Cardiac muscle cell (in vitro differentiated cells and primary cell): ENCODE measurements at places on chromosomes 16 and 17.

DNA sequence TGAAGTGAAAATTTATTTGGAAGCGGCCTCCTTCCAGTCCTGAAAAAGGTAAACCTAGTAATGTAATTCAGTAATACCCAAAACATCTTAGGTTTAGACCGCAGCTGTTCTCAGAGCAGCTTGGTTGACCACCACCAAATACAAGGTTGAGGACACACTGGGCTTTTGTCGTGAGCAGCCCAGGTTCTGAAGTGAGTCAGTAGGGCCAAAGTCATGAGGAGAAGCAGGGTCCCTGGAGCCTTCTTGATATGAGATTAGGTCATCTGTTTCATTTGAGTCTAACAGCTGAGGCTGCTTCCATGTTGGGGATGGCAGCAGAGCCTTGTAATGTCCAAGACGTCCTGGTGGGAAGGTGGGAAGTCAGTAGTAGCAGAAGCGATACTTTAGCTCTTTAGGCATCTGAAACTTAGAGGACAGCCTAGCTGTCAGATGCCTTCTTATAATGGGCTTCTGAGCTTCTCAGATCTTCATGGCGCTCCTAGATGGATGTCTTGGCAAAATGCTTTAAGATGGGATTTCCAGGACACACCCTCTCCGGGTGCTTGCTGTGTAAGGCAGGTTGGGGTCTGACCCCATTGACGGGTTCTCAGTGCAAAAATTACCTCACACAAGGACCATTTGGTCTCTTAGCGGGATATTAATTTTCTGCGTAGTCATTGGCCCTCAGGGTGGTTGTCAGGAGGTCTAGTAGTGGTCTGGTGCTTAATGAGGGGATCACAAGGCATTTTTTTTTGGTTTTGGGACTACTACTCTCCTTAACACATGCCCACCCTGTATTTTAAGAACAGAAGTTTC is 2.4 kb downstream of the ALKBH5 start:
- H3K27me3 ChIP-seq = no peaks in the 10 kb centered on the region
- DNase-seq = no peak
- H3K27ac ChIP-seq = no peak overlapping the region
- peaks cover 47% of the 10 kb centered on the region for H3K4me1 ChIP-seq
- peaks cover 10% of the 10 kb centered on the region for H3K36me3 ChIP-seq
- peak overlapping the region; percentile 88 for H3K4me3 ChIP-seq

- no peak overlapping the region for H3K27ac ChIP-seq
- DNase-seq = no peak
- H3K4me3 ChIP-seq = no peak overlapping the region
- peaks cover 18% of the 10 kb centered on the region for H3K4me1 ChIP-seq
- H3K36me3 ChIP-seq = no peaks in the 10 kb centered on the region
- no peaks in the 10 kb centered on the region for H3K27me3 ChIP-seq
Observed at GRCh38 chr17:20278805-20279204, 188.5 kb downstream of the LGALS9B start.

- DNase-seq = no peak
- no peaks in the 10 kb centered on the region for H3K36me3 ChIP-seq
- H3K27ac ChIP-seq = no peak overlapping the region
- no peak overlapping the region for H3K4me3 ChIP-seq
- H3K4me1 ChIP-seq = peaks cover 4% of the 10 kb centered on the region
Observed at GRCh38 chr17:74858672-74859458, 820 bp downstream of the GRIN2C start.

DNA sequence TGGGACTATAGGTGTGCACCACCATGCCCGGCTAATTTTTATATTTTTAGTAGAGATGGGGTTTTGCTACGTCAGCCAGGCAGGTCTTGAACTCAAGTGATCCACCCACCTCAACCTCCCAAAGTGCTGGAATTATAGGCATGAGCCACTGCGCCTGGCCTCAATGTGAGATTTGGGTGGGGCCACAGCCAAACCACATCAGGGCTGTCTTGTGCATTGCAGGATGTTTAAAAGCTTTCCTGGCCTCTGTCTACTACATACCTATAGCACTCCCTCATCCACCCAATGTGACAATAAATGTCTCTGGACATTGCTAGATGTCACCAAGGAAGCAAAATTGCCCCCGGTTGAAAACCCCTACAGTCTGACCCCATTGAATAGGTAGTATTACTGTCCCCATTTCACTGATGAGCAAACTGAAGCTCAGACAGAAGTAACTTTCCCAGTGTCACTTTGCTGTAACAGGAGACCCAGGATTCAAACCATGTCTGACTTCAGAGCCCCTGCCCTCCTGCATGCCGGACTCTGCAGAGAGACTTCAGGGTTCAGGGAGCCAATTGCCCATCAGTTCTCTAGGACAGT is 3.6 kb upstream of the MAP3K14 start:
- no peaks in the 10 kb centered on the region for H3K36me3 ChIP-seq
- no peak for DNase-seq
- no peaks in the 10 kb centered on the region for H3K27me3 ChIP-seq
- no peak overlapping the region for H3K27ac ChIP-seq

DNA sequence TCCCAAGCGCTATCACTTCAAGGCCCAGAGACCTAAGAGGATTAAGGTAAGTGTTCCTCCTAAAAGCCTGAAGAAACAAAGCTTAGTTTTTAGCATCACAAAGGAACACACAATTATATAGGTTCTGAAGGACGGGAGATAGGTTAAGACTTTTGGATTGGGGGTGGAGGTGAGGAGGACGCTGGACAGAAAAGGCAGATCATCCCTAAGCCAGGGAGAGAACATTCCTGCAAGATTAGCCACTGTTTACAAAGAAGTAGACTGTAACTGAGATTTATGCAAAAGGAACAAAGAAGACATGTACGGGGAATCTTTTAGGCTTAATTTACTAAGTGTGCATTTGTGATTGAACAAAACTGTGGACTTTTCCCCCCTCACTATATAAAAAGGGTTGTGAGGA is 184.1 kb upstream of the IRX5 start:
- H3K27me3 ChIP-seq = no peaks in the 10 kb centered on the region
- no peaks in the 10 kb centered on the region for H3K36me3 ChIP-seq
- no peak overlapping the region for H3K27ac ChIP-seq
- H3K4me3 ChIP-seq = no peak overlapping the region
- H3K4me1 ChIP-seq = peaks cover 6% of the 10 kb centered on the region
- DNase-seq = no peak

- no peak overlapping the region for H3K27ac ChIP-seq
- DNase-seq = no peak
- no peaks in the 10 kb centered on the region for H3K36me3 ChIP-seq
- no peaks in the 10 kb centered on the region for H3K27me3 ChIP-seq
Observed at GRCh38 chr16:24677388-24677787, 52.1 kb upstream of the TNRC6A start.

GRCh38 chr16:28255838-28256237 is 36.5 kb upstream of the SBK1 start:
- peaks cover 16% of the 10 kb centered on the region for H3K4me1 ChIP-seq
- no peak overlapping the region for H3K27ac ChIP-seq
- DNase-seq = no peak

DNA sequence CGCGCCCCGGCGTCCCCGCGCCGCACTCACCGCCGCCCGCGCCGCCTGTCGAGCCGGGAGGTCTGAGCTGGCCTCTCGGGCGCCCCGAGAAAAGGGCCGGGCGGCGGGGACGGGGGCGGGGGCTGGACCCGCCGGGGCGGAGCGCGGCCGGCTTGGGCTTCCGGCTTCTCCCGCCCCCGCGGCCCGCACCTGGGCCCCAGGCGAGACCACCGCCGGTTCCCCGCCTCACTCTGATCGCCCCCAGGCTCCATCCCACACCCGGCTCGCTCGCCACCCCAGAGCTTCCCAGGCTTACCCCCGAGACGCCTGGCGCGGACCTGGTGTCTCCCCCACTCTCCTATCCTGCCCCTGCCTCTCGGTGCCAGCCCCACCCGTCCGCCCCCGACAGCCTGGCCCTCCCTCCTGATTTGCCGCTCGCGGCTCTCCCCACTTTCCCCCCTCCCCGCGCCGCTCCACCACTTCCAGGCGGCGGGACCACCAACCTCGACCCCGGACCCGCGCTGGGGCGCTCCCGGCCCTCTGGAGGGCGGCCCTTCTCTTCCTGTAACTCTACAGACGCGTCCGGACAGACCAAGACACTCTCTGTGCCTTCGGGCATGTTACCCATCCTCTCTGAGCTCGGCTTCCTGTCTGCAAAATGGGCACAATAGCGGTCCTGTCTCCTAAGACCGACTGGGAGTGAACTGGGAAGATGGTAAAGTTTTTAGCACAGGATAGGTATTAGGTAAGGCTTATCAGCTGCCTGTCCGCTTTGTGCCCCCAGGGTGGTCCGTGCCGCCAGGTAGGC is at the start of gene LITAF:
LITAF (minus strand) TSS at position 64 of the 787 bp plus-strand sequence. CDS start 30,189 bp downstream, outside the sequence.
- DNase-seq = peak; percentile 64
- no peaks in the 10 kb centered on the region for H3K36me3 ChIP-seq
- no peak within 1 kb of the TSS for H3K27ac ChIP-seq
- H3K4me1 ChIP-seq = peaks cover 16% of the 10 kb centered on the region

DNA sequence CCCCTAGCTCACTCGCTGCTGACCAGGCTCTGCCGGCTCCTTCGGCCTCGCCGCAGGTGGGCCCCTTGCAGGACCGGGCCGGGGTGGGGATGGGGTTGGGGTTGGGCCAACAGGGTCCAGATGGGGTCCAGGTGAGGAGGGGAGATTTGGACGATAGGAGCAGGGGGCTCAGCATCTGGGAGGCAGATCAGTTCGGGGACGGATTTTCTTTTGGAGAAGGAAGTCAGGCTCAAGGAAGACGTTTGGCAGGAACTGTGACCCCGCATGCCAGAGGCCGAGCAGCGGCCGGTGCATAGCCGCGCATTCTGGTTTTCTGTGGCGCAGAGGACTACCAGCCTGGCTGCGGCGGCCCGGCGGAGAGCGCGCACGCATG is 845 bp upstream of the ALDOA start:
- H3K4me1 ChIP-seq = peaks cover 44% of the 10 kb centered on the region
- H3K27me3 ChIP-seq = no peaks in the 10 kb centered on the region
- peaks cover 29% of the 10 kb centered on the region for H3K36me3 ChIP-seq
- peak overlapping the region; percentile 92 for H3K27ac ChIP-seq
- H3K4me3 ChIP-seq = peak overlapping the region; percentile 85
- no peak for DNase-seq

DNA sequence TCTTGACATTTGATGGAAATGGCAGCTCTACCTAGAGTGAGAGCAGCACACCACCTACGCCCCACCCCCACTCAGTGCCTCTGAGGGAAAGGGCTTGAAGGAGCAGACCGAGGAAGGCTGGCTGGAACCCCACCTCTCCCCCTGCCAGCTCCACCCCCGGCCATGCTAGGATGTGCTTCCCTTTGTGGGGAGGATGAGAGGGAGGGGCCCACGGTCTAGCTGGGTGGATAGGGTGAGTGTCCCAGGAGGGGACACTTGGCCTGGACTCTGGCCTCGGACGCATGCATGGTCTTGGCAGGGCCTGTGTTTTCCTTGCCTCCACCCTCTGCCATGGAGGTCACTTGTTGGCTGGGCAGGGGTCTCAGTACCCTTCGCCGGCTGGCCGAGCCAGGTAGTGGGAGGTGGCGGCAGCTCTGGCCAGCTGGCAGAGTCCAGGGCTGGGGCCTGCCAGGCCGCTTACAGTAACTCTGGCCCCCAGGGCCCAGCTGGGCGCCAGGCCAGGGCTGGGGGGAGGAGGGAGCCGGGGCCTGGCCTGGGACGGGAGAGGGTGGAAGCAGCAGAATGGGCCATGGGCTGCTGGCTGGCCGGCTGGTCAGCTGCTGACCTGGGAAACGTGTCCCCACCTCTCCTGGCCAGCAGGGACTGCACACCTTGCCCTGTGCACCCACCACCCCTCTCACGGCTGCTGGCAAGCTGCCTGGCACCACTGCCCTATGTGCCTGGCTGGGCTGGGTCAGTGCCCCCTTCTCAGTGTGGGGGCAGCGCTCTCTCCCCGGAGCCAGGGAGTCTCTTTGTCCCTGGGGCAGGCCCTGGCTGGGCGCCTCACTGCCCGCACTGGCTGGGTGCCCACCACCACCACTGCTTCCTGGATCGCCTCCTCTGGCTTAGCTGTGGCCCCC is 23.0 kb downstream of the RARA start:
- peaks cover 4% of the 10 kb centered on the region for H3K36me3 ChIP-seq
- no peaks in the 10 kb centered on the region for H3K27me3 ChIP-seq
- H3K27ac ChIP-seq = peak overlapping the region; percentile 75
- peaks cover 27% of the 10 kb centered on the region for H3K4me1 ChIP-seq

GRCh38 chr16:87840271-87840978 is 28.9 kb downstream of the SLC7A5 start:
- DNase-seq = no peak
- H3K4me1 ChIP-seq = no peaks in the 10 kb centered on the region
- no peak overlapping the region for H3K4me3 ChIP-seq
- no peaks in the 10 kb centered on the region for H3K36me3 ChIP-seq

DNA sequence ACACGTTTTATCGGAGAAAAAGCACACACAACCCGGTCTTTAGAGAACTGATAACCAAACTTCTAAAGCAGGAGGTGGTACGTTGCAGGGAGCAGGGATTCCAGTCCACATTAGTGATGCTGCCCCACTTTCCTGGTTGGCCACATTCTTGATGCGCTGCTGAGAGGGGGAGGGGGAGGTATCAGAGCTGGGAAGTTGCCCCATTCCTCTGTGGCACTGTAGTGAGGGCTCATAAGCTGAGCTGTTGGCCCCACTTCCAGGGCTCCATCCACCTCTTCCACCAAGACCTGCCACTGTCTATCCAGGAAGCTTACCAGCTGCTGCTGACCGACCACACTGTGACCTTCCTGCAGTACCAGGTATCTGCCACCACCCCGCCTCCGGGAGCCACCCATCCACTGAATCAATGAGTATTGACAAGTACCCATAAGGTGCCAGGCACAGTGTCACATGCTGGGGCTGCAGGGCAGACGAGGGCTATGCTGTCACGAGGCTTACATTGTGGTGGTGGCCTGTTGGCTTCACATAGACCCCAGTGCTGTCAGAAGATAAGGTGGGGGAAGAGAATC is 1.1 kb downstream of the TSEN54 start:
- DNase-seq = no peak
- H3K4me1 ChIP-seq = peaks cover 13% of the 10 kb centered on the region
- peak overlapping the region; percentile 65 for H3K27ac ChIP-seq

DNA sequence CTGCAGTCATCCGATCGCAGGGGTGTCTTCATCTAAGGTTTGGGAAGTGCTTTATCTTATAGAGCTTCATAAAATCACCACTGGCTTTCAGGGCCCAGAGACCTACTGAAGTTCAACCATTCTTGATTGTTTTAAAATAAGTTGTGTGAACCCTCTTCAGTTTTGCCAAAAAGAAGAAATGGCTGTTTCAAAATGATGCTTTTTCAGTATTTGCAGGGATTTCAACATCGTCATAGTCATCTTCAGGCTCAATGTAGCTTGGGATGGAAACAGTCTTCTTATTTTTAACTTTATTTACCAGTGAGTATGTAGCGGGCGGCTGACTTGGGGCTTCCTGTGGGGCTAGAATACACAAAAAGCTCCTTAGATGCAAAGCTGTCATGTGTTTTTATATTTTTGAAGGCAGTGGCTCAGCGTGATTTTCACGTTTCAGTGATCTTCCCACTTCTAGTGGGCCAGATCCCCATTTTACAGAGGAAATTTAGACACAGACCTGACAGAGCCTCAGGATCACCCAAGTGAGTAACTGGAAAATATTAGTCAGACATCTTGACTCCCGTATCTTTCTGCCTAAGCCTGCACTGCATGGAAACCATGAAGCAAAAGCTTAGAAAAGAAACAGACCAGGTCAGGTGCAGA is 19.1 kb upstream of the ZNF594 start:
- no peak overlapping the region for H3K4me3 ChIP-seq
- H3K27ac ChIP-seq = no peak overlapping the region
- peaks cover 7% of the 10 kb centered on the region for H3K36me3 ChIP-seq
- no peaks in the 10 kb centered on the region for H3K4me1 ChIP-seq

GRCh38 chr16:72992142-72992601 is 55.8 kb downstream of the ZFHX3 start:
- peak overlapping the region; percentile 85 for H3K27ac ChIP-seq
- H3K36me3 ChIP-seq = no peaks in the 10 kb centered on the region
- H3K4me3 ChIP-seq = no peak overlapping the region
- peak; percentile 91 for DNase-seq
- peaks cover 50% of the 10 kb centered on the region for H3K4me1 ChIP-seq

GRCh38 chr16:53626811-53627210 is 76.8 kb downstream of the RPGRIP1L start:
- no peaks in the 10 kb centered on the region for H3K27me3 ChIP-seq
- DNase-seq = no peak
- H3K36me3 ChIP-seq = no peaks in the 10 kb centered on the region
- H3K27ac ChIP-seq = no peak overlapping the region
- no peaks in the 10 kb centered on the region for H3K4me1 ChIP-seq
